ENCODE measurements at places on chromosomes 11 and 22. TPM values are rescaled to one million over a fixed set of nuclear protein-coding genes. Genes with fewer than 3 reads are reported as not detected.

- no peak for DNase-seq
- H3K27ac ChIP-seq: no peak overlapping the region
- no peaks in the 10 kb centered on the region for H3K4me1 ChIP-seq
- H3K36me3 ChIP-seq: no peaks in the 10 kb centered on the region
Measured at GRCh38 chr11:6693342-6694228, 10.4 kb upstream of the MRPL17 start.

- no peaks in the 10 kb centered on the region for H3K36me3 ChIP-seq
- H3K4me3 ChIP-seq: peak overlapping the region; percentile 74
- H3K4me1 ChIP-seq: peaks cover 6% of the 10 kb centered on the region
Measured at GRCh38 chr11:46390331-46391171, 1.0 kb downstream of the CHRM4 start.

The FOLR3 gene
- not detected for total RNA-seq

GRCh38 chr11:2679011-2679676 is 20.6 kb downstream of the KCNQ1OT1 start:
- H3K27me3 ChIP-seq: no peaks in the 10 kb centered on the region
- DNase-seq: no peak
- H3K4me1 ChIP-seq: peaks cover 7% of the 10 kb centered on the region
- no peaks in the 10 kb centered on the region for H3K36me3 ChIP-seq
- no peak overlapping the region for H3K4me3 ChIP-seq

GRCh38 chr22:23431337-23432072 is 148.6 kb downstream of the IGLL1 start:
- no peaks in the 10 kb centered on the region for H3K27me3 ChIP-seq
- H3K4me1 ChIP-seq: no peaks in the 10 kb centered on the region
- no peaks in the 10 kb centered on the region for H3K36me3 ChIP-seq
- H3K4me3 ChIP-seq: no peak overlapping the region
- H3K27ac ChIP-seq: no peak overlapping the region
- no peak for DNase-seq

The SLC43A1 gene
- total RNA-seq: 16.1 TPM

The HTR3B gene
- not detected for total RNA-seq

GRCh38 chr22:32957200-32957803 is 100.9 kb downstream of the SYN3 start:
- no peak overlapping the region for H3K27ac ChIP-seq
- DNase-seq: no peak
- no peaks in the 10 kb centered on the region for H3K36me3 ChIP-seq
- no peak overlapping the region for H3K4me3 ChIP-seq
- H3K4me1 ChIP-seq: no peaks in the 10 kb centered on the region
- no peaks in the 10 kb centered on the region for H3K27me3 ChIP-seq

DNA sequence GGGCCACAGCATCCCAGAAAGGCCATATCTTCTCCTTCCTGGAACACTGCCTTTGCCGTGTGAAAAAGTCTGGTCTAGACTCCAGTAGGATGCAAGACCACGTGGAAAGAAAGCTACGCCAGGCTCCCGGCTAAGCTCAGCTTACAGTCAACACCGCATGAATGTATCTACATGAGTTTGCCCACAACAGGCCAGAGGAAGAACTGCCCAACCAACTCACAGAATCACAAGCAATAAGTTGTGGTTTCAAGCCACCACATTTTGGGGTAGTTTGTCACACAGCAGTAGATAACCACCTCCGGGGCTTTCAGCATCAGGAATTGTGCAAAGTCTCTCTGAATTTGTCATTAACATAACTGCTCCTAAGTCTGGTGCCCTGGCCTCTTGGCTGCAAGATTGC is 27.3 kb downstream of the HSPA8 start:
- no peak overlapping the region for H3K4me3 ChIP-seq
- H3K4me1 ChIP-seq: no peaks in the 10 kb centered on the region
- no peaks in the 10 kb centered on the region for H3K27me3 ChIP-seq
- no peak for DNase-seq

GRCh38 chr22:48628891-48629543 is 1198.7 kb downstream of the BRD1 start:
- no peaks in the 10 kb centered on the region for H3K4me1 ChIP-seq
- no peak for DNase-seq
- H3K36me3 ChIP-seq: no peaks in the 10 kb centered on the region
- H3K27ac ChIP-seq: no peak overlapping the region
- no peaks in the 10 kb centered on the region for H3K27me3 ChIP-seq
- no peak overlapping the region for H3K4me3 ChIP-seq

The CPT1B gene
- 37.0 TPM for total RNA-seq

The APOBEC3F gene
- total RNA-seq: 30.6 TPM

GRCh38 chr11:44033411-44033850 is 14.3 kb upstream of the ACCSL start:
- H3K27ac ChIP-seq: no peak overlapping the region
- no peak overlapping the region for H3K4me3 ChIP-seq

- no peaks in the 10 kb centered on the region for H3K27me3 ChIP-seq
- H3K36me3 ChIP-seq: no peaks in the 10 kb centered on the region
- no peak for DNase-seq
Measured at GRCh38 chr22:27560781-27561180, 240.8 kb downstream of the MN1 start.

GRCh38 chr11:8035200-8035855 is 45.7 kb upstream of the TUB start:
- no peak overlapping the region for H3K27ac ChIP-seq
- H3K4me1 ChIP-seq: no peaks in the 10 kb centered on the region
- no peaks in the 10 kb centered on the region for H3K36me3 ChIP-seq
- DNase-seq: no peak

The NXPE4 gene
- total RNA-seq: not detected

DNA sequence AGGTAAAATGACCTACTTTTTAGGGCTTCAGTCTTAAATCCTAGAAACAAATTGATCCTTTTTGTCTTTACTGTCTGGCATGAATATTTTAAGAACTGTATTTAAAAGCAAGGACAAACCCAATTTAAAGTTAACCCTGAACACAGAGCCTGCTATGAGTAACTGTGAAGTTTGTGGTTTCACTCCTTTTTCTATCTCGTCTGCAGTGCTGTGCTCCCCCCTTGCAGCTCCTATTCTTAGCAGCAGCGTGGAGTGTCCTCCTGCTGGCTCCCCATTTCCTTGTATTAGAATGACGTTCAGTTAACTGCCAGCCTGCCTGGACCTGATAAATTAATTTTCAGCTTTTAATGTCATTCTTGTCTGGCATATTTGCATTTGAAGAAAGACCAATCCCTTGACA is 40.0 kb upstream of the LRRC4C start:
- no peaks in the 10 kb centered on the region for H3K36me3 ChIP-seq
- DNase-seq: no peak
- no peak overlapping the region for H3K4me3 ChIP-seq
- H3K27me3 ChIP-seq: no peaks in the 10 kb centered on the region

The MOV10L1 gene
- not detected for total RNA-seq

The CRYBB3 gene
- not detected for total RNA-seq

The DUSP18 gene
- 7.0 TPM for total RNA-seq

DNA sequence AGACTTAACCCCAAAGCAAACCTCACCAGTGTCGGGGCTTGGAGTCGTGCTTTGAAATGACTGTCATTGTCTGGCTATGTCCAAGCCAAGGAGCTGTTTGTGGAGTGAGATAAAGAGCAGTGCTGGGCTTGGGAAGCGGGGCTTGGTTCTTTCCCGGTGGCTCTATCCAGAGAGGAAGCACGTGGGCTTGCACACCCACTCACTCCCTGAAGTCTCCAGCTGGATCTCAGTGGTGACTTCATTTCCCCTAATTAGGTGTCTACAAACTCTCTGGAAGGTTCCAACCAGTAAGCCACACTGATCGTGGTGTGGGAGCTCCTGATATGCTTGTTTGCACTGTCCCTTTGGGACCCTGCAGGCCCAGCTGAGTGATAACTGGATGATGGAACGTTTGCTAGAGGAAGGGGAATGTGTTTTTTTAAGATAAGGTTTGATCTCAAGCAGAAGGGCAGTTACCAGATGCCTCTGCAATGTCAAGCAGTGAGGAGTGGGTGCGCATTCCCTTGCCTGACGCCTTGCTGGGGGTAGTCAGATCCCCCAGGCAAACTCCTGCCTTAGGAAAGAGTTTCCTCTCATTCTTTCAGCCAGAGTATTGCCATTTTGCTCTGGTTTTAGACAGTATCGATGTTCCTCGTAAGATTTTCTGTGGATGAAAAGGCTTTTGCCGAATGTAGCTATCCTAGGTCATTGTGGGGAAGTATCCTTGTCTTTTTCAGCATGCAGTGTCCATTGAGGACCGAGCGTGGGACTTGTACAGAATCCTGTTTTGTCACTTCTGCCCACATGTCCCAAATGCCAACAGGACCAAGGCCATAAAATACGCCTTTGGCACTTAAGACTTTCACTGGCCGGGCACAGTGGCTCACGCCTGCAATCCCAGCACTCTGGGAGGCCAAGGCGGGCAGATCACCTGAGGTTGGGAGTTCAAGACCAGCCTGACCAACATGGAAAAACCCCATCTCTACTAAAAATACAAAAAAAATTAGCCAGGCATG is 90.9 kb downstream of the MICAL2 start:
- no peak for DNase-seq
- H3K4me3 ChIP-seq: no peak overlapping the region
- no peaks in the 10 kb centered on the region for H3K36me3 ChIP-seq

The ABCG4 gene
- not detected for total RNA-seq

The C11orf86 gene
- total RNA-seq: not detected

The GPHA2 gene
- not detected for total RNA-seq

DNA sequence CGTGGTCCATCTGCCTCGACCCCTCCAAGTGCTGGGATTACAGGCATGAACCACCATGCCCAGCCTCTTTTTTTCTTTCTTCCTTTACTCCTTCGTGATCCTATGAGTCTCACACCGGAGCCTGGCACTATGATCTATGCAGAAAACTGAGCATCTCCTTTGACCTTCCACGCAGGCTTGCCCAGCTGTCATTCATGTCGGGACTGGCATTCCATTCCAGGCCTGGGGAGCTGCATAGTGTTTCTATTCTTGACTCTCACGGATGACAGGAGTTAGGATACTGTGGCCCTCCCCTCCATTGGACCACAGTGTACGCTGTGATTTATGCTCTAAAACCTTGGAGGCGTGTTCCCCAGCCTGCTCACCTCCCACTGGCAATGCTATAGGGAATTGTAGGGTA is 611.8 kb downstream of the BRD1 start:
- no peaks in the 10 kb centered on the region for H3K4me1 ChIP-seq
- H3K36me3 ChIP-seq: no peaks in the 10 kb centered on the region
- H3K27me3 ChIP-seq: no peaks in the 10 kb centered on the region
- DNase-seq: no peak
- no peak overlapping the region for H3K4me3 ChIP-seq

DNA sequence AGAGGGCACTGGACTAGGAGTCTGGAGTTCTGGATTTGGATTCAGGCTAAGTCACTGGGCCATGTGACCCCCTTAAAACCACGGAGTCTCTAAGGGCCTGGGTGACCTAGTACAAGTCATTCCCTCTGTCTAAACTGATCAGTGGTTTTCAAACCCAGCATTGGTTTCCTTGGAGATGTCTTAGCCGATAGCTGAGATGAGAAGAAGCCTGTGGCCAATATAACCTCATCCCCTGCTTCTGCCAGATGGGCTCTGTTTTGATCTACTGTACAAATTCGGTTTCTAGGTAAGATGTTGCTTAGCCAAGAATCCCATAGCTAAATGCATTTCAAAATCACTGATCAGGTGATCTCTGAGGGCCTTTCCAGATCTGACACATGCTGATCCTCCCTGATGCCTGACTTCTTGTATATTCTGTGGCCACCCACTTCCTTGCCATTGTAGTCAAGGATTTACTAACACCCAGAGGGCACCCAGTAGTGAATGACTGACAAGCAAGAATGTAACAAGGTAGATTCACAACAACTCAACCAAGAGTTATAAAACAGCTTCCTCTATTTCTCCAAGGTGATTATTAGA is 53.1 kb downstream of the GALNT18 start:
- peak; percentile 40 for DNase-seq
- no peaks in the 10 kb centered on the region for H3K36me3 ChIP-seq
- peaks cover 21% of the 10 kb centered on the region for H3K4me1 ChIP-seq
- H3K4me3 ChIP-seq: no peak overlapping the region

GRCh38 chr11:126331286-126331685 is 24.2 kb upstream of the ST3GAL4 start:
- DNase-seq: no peak
- H3K4me1 ChIP-seq: no peaks in the 10 kb centered on the region
- H3K36me3 ChIP-seq: peaks cover 22% of the 10 kb centered on the region
- no peak overlapping the region for H3K27ac ChIP-seq
- no peaks in the 10 kb centered on the region for H3K27me3 ChIP-seq

The MTNR1B gene
- total RNA-seq: not detected

The CCDC81 gene
- total RNA-seq: 0.19 TPM

DNA sequence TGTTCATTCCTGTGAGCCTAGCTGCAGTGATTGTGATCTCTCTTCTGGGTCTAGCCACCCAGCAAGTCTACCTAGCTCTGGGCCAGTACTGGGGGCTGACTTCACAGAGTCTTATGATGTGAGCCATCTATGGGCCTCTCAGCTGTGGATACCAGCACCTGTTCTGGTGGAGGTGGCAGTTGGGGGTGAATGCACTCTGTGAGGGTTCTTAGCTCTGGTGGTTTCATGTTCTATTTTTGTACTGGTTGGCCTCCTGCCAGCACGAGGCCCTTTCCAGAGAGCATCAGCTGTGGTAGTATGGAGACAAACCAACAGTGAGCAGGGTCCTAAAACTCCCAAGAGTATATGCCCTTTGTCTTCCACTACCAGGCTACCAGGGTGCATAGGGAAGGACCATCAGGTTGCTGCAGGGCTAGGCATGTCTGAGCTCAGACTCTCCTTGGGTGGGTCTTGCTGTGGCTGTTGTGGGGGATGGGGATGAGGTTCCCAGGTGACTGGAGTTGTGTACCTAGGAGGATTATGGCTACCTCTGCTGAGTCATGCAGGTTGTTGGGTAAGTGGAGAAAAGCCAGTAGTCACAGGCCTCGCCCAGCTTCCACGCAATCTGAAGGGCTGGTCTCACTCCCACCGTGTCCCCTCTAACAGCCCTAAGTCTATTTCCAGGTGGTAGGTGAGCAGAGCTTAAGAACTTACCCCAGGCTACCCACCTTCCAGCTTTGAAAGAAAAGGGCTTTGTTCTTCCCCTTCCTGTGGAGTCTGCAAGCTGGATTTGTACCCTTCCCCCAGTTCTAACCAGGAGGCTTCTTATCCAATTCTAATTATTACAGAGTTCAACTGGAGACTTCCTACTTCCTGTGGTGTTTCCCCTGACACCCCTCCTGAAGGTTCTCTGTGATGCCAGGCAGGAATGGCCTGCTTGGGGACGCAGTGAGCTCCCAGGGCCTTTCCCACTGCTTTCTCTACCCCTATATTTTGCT is 250.7 kb downstream of the LUZP2 start:
- DNase-seq: no peak
- H3K27ac ChIP-seq: no peak overlapping the region
- H3K4me1 ChIP-seq: no peaks in the 10 kb centered on the region
- no peak overlapping the region for H3K4me3 ChIP-seq

GRCh38 chr11:12436266-12436665 is 58.9 kb downstream of the PARVA start:
- H3K27ac ChIP-seq: no peak overlapping the region
- no peak for DNase-seq
- H3K36me3 ChIP-seq: no peaks in the 10 kb centered on the region
- H3K4me3 ChIP-seq: no peak overlapping the region
- no peaks in the 10 kb centered on the region for H3K27me3 ChIP-seq
